GM18507 (cell line): ENCODE measurements at places on chromosomes 3 and 15.

GRCh38 chr3:38556640-38557358 lies 60.7 kb downstream of the EXOG start:
- DNase-seq: no peak

DNA sequence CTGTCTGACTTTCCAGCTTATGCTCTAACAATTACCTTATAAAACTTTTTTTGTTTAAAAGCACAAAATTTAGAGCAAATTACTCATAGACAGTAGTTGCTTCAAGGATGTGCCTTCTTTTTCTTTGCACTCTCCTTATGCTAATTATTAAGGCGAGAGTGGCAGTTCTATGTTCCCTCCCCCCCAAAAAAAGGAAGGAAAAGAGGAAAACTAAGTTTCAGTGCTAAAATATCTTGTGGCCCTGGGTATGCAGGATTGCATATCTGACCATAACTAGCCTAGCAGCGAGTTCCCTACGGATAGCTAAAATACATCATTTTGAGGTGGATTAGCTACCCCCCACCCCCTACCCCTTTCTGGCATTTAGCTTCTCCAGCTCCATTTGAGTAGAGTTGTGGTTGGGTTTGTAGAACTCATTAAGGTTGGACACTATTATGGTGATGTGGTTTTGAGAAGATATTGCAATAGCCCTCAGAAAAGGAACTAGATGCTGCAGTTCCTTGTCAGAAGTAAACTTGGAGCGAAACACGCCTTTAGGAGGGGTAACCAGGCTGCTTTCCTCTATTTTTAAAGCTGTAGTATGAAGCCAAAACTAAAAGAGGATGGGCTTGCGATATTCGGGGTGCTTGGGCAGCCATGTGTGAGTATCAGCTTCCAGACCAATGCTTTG lies 174.6 kb downstream of the AKAP13 start:
- DNase-seq: no peak

GRCh38 chr15:85587707-85588411 lies 206.9 kb downstream of the KLHL25 start:
- DNase-seq: no peak

DNA sequence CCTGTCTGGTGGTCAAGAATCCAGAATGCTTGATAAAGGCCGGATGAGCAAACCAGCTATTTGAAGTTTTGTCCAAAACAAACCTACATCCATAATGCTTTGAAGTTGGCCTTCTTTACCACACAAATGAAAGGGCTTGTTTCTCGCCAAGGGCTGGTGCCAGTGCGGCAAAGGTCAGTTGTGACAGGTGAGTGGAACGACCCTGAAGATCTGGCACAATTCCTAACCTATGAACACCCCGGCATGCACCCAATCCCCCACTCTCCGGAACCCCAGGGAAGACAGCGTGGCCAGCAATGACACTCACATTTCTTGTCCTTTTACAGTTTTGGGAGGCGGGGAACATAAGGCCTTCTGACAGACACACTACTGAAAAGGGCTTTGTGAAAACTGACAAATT lies 90.6 kb downstream of the ATP10A start:
- no peak for DNase-seq

GRCh38 chr15:91521996-91522395 lies 331.5 kb upstream of the SLCO3A1 start:
- no peak for DNase-seq

GRCh38 chr15:68816795-68817303 lies 3.8 kb downstream of the ANP32A start:
- DNase-seq: no peak

- DNase-seq: no peak
Measured at GRCh38 chr15:77483425-77484140, 62.9 kb downstream of the HMG20A start.

DNA sequence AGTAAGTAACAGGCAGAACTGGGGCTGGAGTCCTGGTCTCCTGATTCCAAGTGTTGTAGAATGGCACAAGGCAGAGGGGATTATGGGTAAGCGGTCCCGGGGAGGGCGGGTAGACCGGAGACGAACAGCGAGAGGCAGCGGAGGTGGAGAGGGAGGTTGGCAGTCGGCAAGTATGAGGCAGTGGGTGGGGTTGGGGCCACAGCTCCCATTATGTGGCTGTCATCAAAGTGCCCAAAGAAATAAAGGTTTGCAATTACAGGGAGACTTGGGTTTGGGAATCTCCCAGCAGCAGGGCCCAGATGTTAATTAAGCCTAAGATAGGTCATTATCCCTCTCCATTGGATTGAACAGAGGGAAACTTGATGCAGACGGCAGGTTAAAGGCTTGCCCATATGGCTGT lies 16.9 kb downstream of the FAM43A start:
- no peak for DNase-seq

- no peak for DNase-seq
Measured at GRCh38 chr3:3172627-3173026, 6.9 kb downstream of the CRBN start.

GRCh38 chr3:42666577-42666998 lies 13.1 kb downstream of the ZBTB47 start:
- no peak for DNase-seq

GRCh38 chr15:63523306-63523990 lies 19.1 kb downstream of the USP3 start:
- DNase-seq: no peak

DNA sequence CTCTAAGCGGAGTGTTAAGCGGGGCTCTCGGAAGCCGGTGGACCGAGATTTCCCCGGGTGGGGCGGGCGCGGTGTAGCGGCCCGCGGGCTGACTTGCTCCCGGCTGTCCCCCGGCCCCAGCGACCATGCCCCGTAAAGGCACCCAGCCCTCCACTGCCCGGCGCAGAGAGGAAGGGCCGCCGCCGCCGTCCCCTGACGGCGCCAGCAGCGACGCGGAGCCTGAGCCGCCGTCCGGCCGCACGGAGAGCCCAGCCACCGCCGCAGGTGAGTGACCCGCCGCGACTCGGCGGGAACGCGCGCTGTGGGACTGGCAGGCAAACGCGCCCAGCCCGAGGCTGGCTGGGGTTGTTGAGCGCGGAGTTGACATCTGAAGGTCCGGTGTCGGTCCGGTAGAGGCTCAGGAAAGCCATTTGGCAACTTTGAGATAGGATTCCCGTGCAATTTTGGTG lies 1.3 kb downstream of the SMC4 start:
- DNase-seq: no peak
